ENCODE measurements at places on chromosomes 3 and 15.

DNA sequence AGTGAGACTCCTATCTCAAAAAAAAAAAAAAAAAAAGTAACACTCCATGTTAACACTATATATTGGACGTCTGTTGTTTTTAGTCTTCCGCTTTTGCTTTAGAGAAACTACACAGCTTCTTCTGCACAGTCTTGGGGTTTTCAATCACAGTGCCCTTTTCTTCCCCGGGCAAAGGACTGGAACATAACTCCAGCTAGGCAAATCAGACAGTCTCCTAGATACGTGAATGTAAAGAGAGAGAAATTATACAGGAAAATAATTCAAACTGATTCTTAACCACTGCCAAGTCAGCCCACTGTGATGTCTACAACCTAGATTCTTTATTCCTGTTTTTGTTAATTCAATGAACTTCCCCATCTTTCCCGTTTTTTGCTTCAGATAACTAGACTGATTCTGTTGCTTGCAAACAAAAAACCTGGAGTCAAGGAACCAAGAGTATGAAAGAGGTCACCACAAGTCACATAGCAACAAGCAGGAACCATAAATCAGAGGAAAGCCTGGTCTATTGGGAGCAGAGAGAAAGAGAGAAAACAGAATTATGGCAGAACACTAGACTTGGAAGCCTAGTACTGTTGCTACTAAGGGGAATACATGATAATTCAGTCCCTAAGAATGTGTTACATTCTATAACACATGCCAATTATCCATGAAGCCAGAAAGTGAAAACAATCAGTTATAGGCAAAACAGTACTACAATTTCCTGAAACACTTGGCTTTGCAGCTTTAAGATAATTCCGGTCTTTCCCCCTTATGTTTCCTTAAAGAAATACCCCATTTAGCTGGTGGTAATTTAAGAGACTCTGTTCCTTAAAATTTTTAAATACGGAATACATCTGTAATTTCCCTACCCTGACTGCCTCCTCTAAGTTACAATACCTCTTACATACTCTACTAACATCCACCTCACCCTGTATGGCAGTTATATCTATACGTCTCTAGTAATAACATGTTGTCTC is 63.1 kb downstream of the TBL1XR1 start:
- no peak for DNase-seq

DNA sequence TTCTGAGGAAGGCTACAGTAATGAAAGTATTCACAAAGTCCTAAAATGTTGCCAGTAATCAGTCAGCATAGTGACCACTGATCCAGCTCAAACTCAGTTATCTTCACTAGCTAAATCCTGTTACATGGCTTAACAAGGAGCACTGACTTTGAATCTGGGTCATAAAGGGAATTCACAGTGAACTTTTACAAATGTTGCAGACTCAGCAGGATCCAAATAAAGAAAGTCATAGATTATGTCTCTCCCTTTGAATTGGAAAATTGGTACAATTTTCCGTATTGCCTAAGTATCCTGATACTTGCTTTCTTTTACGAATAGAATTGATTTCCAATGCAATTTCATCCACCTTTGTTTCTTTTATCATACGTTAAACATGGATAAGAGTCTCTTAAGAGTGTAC is 431.5 kb upstream of the CNTN6 start:
- no peak for DNase-seq

DNA sequence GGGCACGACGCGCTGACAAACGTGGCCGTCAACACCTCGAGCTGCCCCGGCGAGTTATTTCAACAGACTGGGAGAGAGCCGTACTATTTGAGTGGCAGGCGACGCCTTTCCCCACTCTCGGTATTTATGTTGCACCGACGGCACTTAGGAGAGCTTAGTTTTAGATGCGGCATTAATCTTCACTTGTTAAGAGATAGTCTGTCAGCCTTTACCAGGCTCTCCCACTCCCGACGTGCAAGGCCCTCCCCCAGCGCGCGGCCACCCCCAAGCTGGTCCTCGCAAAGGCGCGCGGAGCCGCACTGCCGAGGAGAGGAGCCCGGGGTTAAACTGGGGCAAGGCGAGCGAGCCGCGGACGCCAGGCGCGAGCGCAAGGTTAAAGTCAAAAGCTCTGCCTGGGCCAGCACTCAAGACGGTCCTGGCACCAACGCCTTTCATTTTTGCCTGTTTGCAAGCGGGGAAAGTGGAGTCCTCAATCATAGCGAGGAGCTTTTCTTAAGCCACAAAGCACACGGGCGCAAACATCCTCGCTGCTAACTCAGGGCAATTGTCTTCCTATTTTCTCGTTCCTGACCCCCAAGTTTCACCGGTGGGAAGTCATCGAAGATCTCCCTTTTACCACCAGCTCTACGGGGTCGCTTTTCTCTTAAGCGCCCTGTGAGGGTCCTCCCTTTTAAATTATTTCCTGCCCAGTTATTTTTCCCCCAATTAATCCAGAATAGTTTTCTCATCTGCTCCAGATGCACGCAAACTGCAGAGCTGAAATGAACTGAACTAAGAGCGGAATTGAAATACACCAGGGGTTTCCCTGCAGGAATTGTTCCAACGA is 86.6 kb downstream of the NR2F2 start:
- DNase-seq, result peak; percentile 29

- no peak for DNase-seq
These were observed 738.7 kb downstream of the FHIT start for GRCh38 chr3:60512506-60512905.

- no peak for DNase-seq
These were observed 138.2 kb upstream of the ZNF385D start for GRCh38 chr3:21889166-21889565.

GRCh38 chr3:187719628-187720336 is 17.4 kb upstream of the RTP2 start:
- DNase-seq, result no peak

Data from endothelial cell (in vitro differentiated cells).